ENCODE measurements at places on chromosomes 4 and X.
A peak's percentile ranks its signal among the peaks of the same experiment; 100 is the strongest.

DNA sequence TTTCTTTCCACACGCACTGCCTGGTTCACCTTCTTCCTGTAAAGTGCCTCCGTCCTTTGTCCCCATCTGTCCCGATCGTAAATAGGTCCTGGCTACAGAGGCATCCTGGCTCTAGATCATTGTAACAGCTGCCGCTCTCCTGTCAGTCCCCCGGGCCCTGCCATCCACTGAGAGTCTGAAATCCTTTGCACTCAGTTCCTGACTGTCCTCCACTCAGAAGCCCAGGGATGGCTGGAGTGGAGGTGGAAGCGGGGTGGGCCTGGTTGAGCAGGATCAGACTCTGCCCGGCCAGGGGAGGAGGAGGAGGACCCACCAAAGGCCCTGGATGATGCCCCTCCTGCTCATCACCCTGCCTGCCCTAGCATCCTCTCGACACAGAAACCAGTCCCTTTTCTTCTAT is 29.8 kb downstream of the PIGG start:
- DNase-seq: no peak

GRCh38 chrX:13293700-13294099 is 26.2 kb downstream of the ATXN3L start:
- no peak for DNase-seq

GRCh38 chr4:125642645-125643044 is 327.9 kb downstream of the FAT4 start:
- no peak for DNase-seq

DNA sequence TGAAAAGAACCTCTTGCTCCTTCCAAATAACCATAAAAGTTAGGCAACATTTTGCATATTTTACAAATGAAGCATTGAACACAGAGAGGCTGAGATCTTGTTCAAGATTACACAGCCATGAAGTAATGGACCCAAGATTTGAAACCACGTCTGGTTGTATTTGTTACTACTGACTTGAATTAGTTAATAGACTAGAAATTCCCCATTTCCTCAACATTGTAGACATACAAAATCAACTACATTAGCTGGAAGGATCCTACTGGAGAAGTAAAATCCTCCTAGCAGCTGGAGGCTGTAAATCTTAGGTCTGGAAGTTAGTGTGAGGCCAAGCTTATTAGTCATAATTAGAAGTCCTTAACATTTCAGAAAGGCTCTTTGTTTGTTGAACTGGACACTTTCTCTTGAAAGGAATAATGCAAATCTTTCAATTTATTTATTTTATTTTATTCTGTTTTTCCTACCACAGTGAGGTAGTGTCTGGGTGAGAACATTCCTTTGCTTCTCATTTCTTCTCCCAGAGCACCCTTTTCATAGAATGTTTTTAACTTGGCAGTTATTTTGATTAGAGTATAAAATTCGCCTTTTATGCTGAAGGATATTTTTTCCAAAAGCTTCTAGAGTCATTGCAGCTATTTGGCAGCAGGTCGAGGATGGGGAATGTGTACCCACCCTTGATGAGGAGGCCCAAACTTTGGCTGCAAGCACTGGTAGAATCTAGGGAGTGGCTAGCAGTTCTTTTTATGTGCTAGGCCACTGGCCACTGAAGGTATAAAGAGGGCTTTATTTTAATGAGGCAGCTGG is 62.0 kb upstream of the CLNK start:
- DNase-seq: peak; percentile 31

DNA sequence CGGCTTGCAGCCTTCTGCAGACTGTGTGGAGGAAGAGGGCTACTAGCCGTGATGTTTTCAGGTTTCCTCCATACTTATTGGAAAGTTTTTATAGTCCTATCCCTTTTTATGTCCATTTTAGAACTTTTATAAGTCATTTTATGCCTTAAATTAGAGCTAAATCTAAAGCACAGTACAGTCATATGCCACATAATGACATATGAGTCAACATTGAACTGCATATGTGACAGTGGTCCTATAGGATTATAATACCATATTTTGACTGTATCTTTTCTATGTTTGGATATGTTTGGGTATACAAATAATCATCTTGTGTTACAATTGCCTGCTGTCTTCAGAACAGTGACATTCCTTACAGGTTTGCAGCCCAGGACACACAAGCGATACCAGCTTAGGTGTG is 200.2 kb downstream of the SPRY1 start:
- no peak for DNase-seq

DNA sequence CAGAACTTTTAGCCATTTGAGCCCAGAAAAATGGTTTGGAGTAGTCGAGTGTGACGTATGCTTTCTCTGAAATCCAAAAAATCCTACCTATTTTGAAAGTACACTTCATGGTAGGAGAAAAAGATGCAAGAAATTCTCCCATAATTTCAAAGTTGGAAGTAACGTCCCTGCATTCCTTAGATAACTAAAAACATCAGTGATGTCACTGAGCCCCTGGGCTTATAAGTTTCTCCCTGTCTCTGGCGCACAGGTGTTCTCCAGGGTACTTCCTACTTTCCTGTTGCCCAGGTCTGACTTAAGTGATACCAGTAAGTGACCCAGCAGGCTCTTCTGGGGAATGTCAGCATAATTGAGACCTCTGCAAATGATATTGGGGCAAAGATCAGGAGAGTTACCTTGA is 90.5 kb upstream of the WDR1 start:
- no peak for DNase-seq

DNA sequence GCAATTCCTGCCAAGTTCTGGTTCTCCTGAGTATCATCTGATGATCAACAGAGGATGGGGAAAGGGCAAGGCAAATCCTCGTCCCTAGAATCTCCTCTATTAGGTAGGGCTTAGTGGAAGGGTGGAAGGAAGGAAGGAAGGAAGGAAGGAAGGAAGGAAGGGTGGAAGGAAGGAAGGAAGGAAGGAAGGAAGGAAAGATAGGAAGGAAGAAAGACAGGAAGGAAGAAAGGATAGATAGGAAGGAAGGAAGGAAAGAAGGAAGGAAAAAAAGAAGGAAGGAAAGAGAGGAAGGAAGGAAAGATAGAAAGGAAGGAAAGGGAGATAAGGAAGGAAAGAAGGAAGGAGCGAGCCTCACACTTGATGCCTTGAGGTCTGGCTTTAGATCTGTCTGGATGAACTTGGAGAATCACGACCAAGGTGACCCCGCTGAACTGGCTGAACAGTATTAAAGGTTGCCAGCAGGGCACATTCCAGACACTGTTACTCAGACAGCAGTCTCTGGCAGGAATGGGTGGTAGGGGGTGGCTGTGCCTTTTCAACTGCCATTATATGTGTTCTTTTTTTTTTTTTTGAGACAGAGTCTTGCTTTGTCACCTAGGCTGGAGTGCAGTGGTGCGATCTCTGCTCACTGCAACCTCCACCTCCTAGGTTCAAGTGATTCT is 57.1 kb downstream of the MAP7D2 start:
- no peak for DNase-seq

DNA sequence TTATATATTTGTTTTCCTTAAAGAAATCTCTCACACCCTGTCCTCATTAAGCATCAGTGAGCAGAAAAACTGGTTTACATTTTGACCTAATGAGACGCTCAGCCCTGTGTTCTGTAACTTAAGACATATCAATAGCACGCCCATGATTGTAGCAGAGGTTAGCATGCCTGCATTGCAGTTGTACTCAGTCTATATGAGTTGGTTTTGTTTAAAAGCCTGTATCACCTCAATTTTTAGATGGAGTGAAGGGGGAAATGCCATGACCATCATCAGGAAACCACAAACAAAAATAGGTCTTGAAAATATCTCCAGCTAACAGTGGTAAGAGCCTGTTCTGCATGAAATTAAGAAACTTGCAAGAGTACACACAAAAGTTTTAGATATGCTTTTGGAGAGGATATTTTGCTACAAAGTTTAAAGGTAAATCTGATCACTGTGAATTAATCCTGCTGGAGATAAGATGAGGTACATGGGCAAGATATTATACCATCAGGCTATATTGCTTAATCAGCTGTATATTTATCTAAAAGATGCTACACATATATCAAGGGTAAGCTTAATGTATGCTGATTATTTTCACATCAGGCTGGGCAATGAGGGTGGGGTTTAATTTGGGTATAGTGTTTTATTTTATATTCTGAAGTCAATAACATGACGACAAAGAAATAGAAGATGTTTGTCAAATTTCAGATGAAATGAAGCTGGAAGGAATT is 13.1 kb upstream of the COQ2 start:
- no peak for DNase-seq

DNA sequence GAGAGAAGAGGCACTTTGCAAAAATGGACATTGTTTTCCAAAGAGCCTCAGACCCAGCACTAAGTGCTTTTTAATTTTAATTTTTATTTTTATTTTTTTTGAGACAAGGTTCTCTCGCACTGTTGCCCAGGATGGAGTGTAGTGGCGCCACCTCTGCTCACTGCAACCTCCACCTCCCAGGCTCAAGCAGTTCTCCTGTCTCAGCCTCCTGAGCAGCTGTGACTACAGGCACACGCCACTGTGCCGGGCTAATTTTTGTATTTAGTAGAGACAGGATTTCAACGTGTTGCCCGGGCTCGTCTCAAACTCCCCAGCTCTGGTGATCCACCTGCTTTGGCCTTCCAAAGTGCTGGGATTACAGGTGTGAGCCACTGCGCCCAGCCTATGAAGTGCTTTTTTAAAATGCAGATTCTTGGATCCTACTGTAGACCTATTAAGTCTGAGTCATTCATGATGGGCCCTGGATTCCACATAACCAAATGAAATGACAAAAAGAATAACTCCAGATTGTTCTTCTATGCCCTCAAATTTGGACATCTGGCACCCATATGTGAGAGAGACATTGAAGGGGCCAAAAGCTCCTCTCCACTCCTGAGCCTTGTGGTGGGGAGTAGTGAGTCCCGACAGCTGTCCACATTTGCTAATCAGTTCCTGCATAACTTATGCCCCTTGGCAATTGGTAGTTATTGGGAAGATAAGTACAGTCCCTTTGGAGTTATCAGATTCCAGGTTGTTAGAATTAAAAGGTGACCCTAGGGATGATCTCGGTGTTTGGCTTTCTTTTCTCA is 3.6 kb downstream of the NOCT start:
- DNase-seq: no peak

DNA sequence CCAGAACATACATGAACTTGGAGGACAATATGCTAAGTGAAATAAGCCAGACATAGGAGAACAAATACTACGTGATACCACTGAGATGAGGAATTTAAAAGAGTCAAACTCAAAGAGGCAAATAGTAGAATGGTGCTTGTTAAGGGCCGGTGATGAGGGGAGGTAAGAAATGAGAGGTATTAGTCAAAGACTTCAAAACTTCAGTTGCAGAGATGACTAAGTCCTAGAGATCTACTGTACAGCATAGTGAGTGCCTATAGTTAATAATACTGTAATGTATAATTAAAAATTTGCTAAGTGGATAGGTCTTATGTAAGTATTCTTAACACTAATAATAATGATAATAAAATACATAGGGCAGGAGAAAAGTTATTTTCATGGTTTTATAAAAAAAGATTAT is 126.9 kb upstream of the VEGFC start:
- DNase-seq: no peak

Measured in putamen (tissue), 1 donor.